Subcutaneous preadipocyte (primary cell): ENCODE measurements at places on chromosomes 1 and 21. TPM values are rescaled to one million over a fixed set of nuclear protein-coding genes. Genes with fewer than 3 reads are reported as not detected.

Gene MSH4
- total RNA-seq, result under 0.01 and 0.20 TPM in 2 replicates

Gene PRDX1
- total RNA-seq, result 354 and 407 TPM in 2 replicates

Gene AHDC1
- 8.1 and 12.3 TPM in 2 replicates for total RNA-seq

Gene MYOG
- total RNA-seq, result not detected in 2 replicates

Gene CD1E
- not detected in 2 replicates for total RNA-seq

Gene DSCAM
- total RNA-seq, result not detected in 2 replicates

Gene TRIM67
- under 0.01 TPM in 1 of 2 replicates, not detected in the other for total RNA-seq

Gene TDRD5
- total RNA-seq, result not detected in 2 replicates

Gene ANKRD65
- total RNA-seq, result 0.73 and 0.78 TPM in 2 replicates

Gene AADACL4
- total RNA-seq, result not detected in 2 replicates
